ENCODE measurements at places on chromosomes 12 and 14.

- no peak for DNase-seq
These were observed 30.8 kb downstream of the NCKAP5L start for GRCh38 chr12:49797449-49797776.

- no peak for DNase-seq
These were observed 17.6 kb downstream of the DUSP6 start for GRCh38 chr12:89334548-89335169.

DNA sequence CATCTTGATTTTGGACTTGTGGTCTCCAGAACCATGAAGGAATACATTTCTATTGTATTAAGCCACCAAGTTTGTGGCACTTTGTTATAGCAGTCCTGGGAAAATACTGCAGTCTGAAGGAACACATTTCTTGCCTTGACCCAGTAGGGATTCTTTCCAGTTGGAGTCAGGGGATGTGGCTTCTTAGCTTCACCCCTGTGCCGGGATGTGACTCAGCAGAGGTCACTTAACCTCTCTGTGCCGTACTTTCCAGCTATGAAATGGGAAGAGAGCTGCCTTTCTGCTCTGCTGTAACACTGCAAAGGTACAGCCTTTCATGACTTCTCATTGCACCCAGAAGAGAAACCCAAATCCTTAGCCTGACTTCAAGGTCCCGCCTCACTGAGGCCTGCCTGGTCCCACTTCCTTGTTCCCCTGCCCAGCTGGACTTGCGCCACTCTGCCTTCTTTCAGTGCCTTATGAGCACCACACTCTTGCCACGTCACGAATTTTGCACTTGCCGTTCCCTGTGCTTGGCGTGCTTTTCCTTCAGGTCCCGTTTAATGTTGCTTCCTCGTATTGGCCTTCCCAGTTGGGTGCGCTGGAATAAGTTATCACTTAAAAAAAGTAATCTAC is 24.2 kb downstream of the CHST11 start:
- peak; percentile 60 for DNase-seq

GRCh38 chr12:127648321-127648720 is 618.6 kb upstream of the TMEM132C start:
- no peak for DNase-seq

DNA sequence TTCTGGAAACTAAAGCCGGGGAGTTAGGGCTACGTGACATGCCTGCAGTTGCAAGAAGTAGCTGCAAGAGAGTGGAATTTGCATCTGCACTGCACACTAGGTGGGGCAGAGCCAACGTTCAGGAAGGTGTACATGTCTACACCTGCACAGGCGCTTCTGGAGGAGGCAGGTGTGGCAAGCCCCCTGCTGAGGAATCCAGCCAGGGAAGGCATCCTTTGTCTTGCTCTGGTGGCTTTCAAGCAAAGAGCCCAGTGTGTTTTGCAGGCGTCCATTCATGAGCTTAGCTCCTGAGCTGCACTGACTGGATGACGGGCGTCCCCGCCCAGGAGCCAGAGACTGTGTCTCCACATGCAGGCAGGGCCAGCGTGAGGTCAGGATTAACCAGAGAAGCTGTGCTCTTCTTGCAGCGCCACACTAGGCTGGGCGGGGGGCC is 116.3 kb downstream of the ZFP36L1 start:
- no peak for DNase-seq

DNA sequence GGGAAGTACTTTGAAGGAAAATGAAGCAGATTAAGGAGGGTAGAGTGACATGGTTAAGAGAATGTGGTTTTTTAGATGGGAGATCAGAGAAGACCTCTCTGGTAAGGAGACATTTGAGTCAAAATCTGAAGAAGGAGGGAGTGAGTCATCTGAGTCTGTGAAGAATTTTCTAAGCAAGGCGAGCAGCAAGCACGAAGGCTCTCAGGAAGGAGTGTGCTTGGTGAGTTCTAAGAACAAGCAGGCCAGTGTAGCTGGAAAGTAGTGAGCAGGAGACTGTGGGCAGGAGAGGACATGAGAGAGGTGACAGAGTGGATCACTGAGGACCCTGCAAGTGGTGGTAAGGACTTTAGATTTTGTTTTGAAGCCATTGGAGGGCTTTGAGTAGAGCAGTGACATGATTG is 76.3 kb upstream of the FUT8 start:
- DNase-seq = no peak

- no peak for DNase-seq
These were observed 151.8 kb upstream of the NTF3 start for GRCh38 chr12:5280086-5280485.

- no peak for DNase-seq
These were observed 36.2 kb downstream of the ETV6 start for GRCh38 chr12:11685716-11686115.

GRCh38 chr12:116028619-116029018 is 248.9 kb downstream of the MED13L start:
- DNase-seq = no peak

DNA sequence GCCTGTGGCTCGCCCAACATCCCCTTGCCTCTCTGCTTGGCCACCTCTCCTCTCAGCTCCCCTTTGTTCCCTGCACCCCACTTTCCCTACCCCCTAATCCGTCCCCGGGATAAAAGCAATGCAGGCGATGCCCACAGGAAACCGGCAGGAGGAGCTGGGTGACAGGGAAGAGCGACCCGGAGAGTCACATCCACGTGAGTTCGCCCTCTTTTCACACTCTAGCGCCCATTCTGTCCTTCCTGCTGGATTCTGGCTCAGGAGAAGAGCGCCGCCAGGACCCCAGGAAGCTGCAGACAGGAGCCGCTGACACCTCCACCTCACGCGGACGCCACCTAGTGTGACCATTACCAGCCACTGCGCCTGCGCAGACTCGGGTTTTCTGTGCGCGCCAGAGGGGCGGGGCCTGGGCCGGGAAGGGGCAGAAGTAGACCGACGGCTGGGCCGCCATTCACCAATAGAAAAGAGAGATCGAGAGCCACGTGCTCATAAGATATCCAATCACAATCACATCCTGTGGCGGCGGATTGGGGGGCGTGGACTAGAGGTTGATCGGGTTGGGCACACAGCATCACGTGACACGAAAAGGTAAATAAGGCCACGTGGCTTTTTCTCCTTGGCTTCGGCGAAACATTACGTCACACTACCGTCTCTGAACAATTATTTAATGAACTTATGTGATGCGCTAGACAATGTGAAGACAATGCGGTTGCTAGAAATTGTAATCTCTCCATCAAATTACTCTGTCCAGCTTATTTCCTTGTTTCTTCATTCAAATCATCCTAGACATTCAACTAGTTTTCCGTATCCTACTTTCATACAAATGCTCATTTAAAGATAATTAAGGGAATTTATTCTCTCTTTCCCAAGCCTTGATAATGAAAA is 10.1 kb downstream of the PLA2G1B start:
- DNase-seq = peak; percentile 99

- DNase-seq = no peak
These were observed 122.0 kb downstream of the PTCSC3 start for GRCh38 chr14:36054353-36055051.

All from HS-5 (cell line).